Right kidney (tissue), 9 donors: ENCODE measurements at places on chromosomes 12 and 14.

DNA sequence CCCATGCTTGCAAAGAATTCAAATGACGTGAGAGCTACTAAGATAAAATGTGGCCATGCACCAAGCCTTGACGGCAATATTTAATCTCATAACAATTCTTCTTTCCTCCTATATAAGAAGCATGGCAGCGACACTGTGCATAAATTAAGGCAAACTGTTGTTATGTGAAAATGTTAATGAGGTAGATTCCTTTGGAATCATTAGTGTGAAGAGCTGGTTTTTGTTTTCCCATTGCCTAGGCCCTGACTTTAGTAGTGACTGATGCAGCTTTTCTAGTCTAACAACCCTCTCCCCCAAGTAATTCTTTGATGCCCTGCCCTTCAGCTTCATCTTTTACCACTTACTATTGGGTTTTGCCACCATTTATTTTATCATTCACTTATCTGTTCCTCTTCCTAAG lies 10.6 kb upstream of the PSEN1 start:
- DNase-seq = no peak

- no peak for DNase-seq
These were observed 123.0 kb upstream of the CPNE8 start for GRCh38 chr12:39028382-39028781.

DNA sequence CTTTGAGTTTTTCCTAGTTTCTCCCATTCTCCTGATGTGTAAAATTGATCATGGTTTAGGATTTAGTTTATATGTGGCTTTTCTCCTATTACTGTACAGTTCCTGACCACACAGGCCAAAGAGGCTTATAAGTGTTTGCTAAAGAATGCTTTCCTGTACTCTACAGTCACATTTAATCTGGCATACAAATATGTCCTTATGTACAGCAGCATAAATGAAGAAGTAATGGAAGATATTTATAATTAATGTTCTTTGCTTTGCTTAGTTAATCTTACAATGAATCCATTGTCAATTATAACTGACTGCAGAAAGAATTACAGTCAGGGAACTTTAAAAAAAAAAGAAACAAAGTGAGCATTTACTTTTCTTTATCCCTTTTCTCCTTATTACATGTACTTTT lies 293.9 kb downstream of the KCNC2 start:
- DNase-seq = no peak

- no peak for DNase-seq
These were observed 58.7 kb downstream of the CCDC59 start for GRCh38 chr12:82299319-82300025.

GRCh38 chr12:69274861-69275260 lies 35.5 kb downstream of the CPSF6 start:
- DNase-seq = no peak

GRCh38 chr12:120693848-120694247 lies 6.9 kb downstream of the MLEC start:
- DNase-seq = no peak

- DNase-seq = peak; percentile 35
These were observed 119.4 kb downstream of the CAND1 start for GRCh38 chr12:67388331-67389138.

- peak; percentile 17 for DNase-seq
These were observed 145.6 kb upstream of the NAV3 start for GRCh38 chr12:77685112-77685511.

DNA sequence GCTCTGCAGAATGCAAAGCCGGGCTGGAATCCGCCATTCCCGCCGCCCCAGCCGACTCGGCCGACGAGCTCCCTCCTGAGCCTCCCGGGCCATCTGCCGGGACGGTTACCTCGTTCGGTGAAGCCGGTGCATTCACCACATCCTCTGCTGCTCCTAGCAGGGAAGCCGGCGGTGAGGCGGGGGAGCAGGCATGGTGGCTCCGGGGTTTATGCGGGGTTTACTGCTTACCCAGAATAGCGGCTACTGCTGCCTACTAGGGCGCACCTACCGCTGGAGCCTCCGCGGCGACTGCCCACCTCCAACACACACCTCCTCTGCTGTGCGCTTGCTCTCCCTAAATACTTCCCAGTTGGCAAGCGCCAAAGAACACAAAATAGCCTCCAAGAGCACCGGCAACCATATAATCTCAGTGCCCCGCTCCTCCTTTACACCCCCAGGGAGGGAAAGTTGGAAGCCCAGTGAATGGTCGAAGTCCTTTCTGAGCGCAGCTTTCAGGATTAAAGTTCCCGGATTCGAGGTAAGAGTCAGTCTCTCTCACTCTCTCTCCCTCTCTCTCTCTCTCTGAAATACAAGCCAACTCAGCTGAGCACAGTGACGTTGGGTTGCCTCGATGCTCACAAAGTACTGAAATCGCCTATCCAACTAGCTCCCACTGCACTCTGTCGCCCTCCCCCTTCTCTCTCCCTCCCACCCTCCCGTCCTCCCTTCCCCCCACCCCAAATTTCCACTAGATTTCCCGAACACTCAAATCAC lies at the start of gene TBX5:
TSS of gene TBX5 (minus strand) at position 626 of the 753 bp plus-strand sequence. CDS start 2,246 bp downstream, outside the sequence.
- DNase-seq = peak; percentile 68

GRCh38 chr12:124238886-124239285 lies 56.0 kb upstream of the RFLNA start:
- DNase-seq = no peak

DNA sequence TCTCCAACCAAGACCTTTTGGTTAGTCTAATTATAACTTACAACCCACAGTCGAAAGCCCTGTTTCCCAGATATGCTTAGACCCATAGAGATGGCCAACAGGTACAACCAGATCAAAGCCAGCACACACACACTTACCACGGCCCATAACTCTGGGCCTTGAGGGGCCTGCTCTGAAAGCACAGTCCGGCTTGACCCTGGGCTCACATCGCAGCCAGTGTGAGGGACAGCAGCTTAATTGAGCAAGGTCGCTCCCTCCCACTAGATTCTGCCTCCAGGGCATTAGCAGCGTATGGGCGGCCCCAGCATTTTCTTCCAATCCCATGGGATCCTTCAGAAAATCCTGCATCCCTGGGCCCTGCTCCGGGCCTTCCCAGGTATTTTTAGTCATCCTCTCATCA lies 157.4 kb upstream of the FKBP4 start:
- no peak for DNase-seq

GRCh38 chr14:101008196-101008595 lies 104.7 kb upstream of the RTL1 start:
- no peak for DNase-seq

GRCh38 chr14:95769976-95770375 lies 56.1 kb upstream of the TCL1A start:
- DNase-seq = no peak

GRCh38 chr12:79441534-79441933 lies 249.2 kb downstream of the PAWR start:
- no peak for DNase-seq

GRCh38 chr14:68820999-68821683 lies 28.3 kb upstream of the ZFP36L1 start:
- DNase-seq = no peak

DNA sequence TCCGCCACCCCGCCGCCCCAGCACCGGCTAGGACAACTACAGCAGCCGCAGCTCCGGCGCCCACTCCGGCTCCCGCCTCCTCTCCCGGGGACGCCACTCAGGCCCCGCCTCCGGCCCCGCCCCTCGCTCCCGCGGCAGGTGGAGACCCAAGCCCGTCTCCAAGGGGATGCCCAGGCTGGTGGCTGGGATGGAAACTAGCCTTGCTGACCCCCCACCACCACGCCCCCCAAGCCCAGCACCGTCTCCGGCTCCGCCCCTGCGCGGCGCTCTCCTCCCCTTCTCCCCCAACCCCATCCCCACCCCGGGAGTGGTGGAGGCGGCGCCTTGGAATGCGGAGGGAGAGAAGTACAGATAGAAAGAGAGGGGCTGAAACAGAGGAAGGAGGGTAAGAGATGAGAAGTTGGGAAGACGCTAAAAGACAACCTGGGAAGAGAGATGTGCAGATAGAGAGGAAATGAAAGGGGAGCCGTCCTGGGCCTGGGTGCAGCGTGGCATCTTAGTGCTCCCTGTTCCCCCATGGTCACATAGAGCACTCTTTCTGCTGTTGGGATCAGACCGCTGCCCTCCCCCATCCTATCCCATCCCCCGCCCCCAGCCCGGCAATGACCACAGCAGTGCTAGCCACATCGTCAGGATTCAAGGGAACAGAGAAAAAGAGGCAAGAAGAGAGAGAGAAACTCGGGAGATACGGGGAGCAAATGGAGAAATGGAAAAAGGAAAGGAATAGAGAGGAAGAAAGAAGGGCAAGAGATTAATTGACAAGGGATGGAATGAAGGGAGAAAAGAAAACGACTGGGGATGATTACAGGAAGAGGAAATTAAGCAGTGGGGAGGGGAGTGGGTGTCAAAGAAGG lies at the start of gene ITGA7:
TSS of gene ITGA7 (minus strand) at position 64 of the 854 bp plus-strand sequence. CDS start 222 bp downstream, outside the sequence.
- peak; percentile 62 for DNase-seq

GRCh38 chr12:11795913-11796459 lies 146.5 kb downstream of the ETV6 start:
- peak; percentile 21 for DNase-seq

DNA sequence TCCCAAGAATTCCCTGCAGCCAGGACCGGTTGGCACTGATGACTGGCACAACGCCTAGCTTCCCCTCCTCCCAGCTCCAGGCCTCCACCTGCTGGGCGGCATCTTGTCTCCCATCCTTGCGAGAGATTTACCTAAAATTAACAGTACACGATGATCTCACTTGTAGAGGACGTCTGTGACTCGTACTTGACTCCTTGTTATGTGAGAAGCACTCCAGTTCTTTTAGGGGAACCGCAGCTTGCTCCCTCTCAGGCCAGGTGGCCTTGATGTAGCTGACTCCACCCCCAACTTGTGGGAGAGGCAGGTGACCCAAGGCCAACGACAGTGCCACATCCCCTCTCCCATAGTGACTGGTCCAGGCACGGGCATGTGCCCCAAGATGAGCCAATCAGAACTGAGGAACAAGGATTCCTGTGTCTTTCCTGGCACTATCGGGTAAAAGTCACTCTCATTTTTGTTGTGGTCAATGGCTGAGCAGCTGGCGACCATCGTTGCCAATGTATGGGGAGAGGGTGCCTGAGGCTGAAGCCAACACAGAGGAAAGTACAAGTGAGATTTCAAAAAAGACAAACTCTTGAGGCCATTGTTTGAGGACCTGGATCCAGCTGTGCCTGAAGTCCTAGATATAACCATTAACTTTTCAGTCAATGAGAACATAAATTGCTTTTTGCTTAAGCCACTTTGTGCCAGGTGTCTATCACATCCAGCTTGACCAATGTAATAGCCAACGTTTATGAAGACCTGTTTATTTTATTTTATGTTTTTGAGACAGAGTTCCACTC lies 208.7 kb downstream of the RBM19 start:
- DNase-seq = no peak

DNA sequence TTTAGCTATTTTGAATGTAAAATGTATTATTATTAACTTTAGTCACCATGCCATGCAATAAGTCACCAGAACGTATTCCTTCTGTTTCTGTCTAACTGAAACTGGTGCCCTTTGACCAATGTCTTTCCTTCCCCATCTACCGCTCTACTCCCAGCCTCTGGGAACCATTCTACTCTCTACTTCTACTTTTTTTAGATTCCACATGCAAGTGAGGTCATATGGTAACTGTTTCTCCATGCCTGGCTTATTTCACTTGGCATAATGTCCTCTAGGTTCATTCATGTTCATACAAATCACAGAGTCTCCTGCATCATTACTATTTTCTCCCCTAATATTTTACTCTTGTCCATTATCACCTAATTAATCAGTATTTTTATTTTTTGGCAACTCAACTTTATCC lies 160.1 kb downstream of the TMX1 start:
- no peak for DNase-seq

GRCh38 chr14:78927261-78927660 lies 757.1 kb downstream of the NRXN3 start:
- no peak for DNase-seq

DNA sequence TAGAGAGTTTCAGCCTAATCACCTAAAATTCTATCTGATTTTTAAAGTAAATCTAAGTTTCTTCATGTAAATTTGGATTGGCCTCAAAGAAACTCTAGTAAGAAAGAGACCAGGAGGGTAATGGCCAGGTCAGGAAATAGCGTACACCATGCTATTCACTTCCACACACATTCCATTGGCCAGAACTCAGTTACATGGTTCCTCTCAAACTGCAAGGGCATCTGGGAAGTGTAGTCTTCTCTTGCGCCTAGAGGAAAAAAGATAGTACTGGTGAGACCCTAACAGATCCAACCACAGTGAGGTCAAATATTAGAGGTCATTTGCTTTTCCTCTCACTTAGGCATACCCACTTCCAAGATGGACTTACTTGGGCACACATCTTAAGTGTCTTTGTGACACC lies 39.1 kb downstream of the MBIP start:
- no peak for DNase-seq

GRCh38 chr12:83985084-83985483 lies 927.5 kb downstream of the SLC6A15 start:
- DNase-seq = no peak

DNA sequence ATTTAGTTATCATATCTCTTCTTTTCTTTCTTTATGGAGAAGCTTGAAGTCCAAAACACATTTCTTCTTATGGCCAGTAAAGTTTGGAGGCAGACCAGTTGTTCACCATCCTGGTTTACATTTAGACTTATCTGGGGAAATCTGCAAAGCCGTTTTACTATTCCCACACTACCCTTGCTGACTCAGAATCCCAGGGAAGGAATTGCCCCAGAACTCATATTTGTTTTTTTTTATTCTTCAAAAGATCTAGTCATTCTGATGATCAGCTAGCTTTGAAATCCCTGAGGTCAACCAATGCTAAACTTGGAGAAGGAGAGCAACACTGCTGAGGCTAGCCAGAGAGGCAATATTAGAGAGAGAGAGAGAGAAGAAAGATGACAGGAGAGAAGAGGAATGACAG lies 12.3 kb upstream of the LMO3 start:
- DNase-seq = no peak

DNA sequence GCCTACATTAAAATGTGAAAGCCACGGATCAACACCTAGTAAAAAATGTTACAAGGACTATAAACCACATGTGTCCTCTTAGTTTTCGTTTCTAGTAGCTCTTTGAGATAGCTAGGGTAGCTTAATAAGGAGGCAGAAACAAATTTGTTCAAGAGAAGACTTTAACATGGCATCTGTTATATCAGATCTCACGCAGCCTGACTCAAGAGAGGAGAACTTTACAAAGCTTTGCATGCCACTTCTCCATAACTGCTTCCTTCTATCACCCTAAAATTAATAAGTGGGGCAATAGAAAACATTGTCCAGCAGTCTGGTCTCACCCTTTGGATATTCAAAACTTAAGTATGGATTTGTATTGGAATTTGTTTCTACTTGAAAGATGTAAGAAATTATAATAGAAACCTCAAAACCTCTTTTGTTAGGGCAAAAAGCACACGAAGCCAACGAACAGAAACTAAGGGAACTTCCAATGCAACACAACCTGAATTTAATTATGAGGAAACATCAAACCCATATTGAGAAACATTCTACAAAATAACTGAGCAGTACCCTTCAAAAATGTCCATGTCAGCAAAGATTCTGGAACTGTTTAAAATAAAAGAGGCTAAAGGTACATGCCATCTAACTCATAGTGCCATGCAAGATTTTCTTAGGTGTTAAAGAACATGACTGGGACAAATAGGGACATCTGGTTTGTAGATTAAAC lies 194.8 kb downstream of the LRIG3 start:
- DNase-seq = no peak

GRCh38 chr14:97185186-97185585 lies 388.0 kb downstream of the VRK1 start:
- DNase-seq = no peak

GRCh38 chr12:77630344-77630743 lies 200.3 kb upstream of the NAV3 start:
- DNase-seq = no peak

GRCh38 chr14:27164139-27164538 lies 566.3 kb upstream of the NOVA1 start:
- no peak for DNase-seq

- DNase-seq = no peak
These were observed 743.5 kb downstream of the DIO2 start for GRCh38 chr14:79467835-79468234.

- no peak for DNase-seq
These were observed 28.3 kb downstream of the MMAB start for GRCh38 chr12:109544955-109545531.
